Lung microvascular endothelial cell (primary cell): ENCODE measurements at places on chromosomes 12 and 14. TPM values are rescaled to one million over a fixed set of nuclear protein-coding genes. Genes with fewer than 3 reads are reported as not detected.

The GARIN6 gene
- not detected in 2 replicates for total RNA-seq

The DLGAP5 gene
- total RNA-seq = 3.6 and 18.3 TPM in 2 replicates

The EPYC gene
- total RNA-seq = not detected in 2 replicates

The KCNC2 gene
- total RNA-seq = not detected in 2 replicates

The ATL1 gene
- 0.40 and 0.87 TPM in 2 replicates for total RNA-seq

The DIO3 gene
- not detected in 2 replicates for total RNA-seq

The KRT80 gene
- 0.20 and 0.65 TPM in 2 replicates for total RNA-seq

The CLEC4D gene
- not detected in 2 replicates for total RNA-seq

The RNF212B gene
- total RNA-seq = not detected in 2 replicates
